Progenitor cell of endocrine pancreas (in vitro differentiated cells): ENCODE measurements at places on chromosomes 3 and 15.

- no peaks in the 10 kb centered on the region for H3K36me3 ChIP-seq
- peaks cover 54% of the 10 kb centered on the region for H3K27me3 ChIP-seq
- H3K27ac ChIP-seq = no peak overlapping the region
- no peak overlapping the region for H3K4me3 ChIP-seq
- no peak for DNase-seq
- peaks cover 3% of the 10 kb centered on the region for H3K4me1 ChIP-seq
Observed at GRCh38 chr3:9501226-9501625, 52.4 kb downstream of the LHFPL4 start.

DNA sequence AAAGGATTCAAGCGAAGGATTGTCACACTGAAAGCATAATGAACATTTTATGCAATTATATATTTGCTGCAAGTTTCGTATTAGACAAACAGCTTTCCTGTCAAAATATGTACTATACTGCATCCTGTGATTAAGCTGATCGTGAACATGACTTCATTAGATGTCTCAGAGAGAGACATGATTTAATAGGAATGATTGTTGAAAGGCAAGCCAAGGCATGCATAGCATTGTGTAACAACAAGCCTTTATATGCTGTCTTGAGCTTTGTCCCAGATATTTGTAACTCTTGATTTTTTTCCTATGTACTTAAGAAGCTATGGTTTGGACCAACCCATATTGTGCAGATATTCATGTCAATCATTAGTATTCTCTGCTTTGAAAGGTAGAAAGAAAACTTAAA is 309.1 kb downstream of the KCNH8 start:
- H3K36me3 ChIP-seq = peaks cover 4% of the 10 kb centered on the region
- no peak overlapping the region for H3K4me3 ChIP-seq
- H3K27ac ChIP-seq = no peak overlapping the region
- no peak for DNase-seq
- H3K27me3 ChIP-seq = no peaks in the 10 kb centered on the region

DNA sequence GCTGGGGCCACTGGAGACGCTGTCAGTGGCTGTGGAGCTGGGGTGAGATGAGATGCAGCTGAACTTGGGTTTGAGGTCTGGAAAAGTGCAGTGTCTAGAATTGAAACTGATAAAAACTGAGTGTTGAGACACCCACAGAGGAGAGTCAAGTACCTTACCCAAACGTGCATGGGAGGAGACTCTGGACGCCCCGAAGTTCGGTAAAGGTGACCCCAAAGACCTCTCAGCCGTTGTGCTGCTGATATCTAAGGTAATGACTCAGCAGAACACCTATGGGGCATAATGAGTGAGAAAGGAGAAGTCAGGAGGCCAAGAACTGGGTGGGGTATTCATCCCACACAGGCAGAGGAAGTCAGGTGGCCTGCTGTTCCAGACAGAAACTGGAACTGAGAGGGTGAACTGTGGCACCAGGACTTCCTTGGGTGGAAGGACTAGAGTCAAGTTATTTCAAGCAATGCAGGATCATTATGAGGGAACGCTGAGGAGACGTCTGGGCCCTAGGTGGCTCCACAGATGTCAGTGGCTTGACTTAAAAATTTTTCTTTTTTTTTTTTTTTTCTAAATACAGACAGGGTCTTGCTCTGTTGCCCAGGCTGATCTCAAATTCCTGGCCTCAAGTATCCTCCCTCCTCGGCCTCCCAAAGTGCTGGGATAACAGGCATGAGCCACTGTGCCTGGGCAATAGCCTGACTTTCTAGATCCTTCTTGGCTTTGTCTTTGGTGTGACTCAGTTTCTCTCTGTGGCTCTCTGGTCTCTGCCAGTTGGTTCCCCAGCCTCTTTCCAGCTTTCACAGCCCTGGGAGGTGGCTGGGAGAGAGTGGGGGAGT is 67.6 kb upstream of the GCNT3 start:
- H3K4me1 ChIP-seq = peaks cover 11% of the 10 kb centered on the region
- H3K4me3 ChIP-seq = no peak overlapping the region
- DNase-seq = no peak
- H3K27ac ChIP-seq = no peak overlapping the region
- H3K27me3 ChIP-seq = peaks cover 7% of the 10 kb centered on the region

DNA sequence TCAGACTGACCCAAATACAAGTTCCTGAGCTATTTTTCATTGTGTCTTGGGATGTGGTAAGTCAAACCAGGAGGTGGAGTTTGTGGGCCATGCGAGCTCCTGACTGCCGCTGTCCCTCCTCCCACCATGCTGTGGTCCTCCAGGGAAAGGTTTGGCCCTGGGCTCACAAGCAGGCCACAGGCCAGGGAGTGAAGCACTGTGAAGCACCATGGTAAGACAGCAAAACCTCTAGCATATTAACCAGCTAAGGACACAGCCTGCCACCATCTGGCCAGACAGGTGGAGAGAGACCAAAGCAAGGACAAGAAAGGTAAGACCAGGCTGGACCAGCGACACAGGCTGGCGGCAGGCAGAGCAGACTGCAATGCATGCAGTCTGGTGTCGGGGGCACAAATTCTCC is 15.3 kb downstream of the RAB43 start:
- H3K27ac ChIP-seq = no peak overlapping the region
- H3K4me3 ChIP-seq = no peak overlapping the region
- no peaks in the 10 kb centered on the region for H3K27me3 ChIP-seq

- H3K4me1 ChIP-seq = peaks cover 6% of the 10 kb centered on the region
- H3K27ac ChIP-seq = no peak overlapping the region
- no peaks in the 10 kb centered on the region for H3K27me3 ChIP-seq
- peaks cover 2% of the 10 kb centered on the region for H3K36me3 ChIP-seq
- no peak for DNase-seq
Observed at GRCh38 chr3:102124282-102124681, 275.0 kb downstream of the NFKBIZ start.

GRCh38 chr3:121737644-121738043 is 11.9 kb downstream of the GOLGB1 start:
- H3K27me3 ChIP-seq = no peaks in the 10 kb centered on the region
- peaks cover 9% of the 10 kb centered on the region for H3K36me3 ChIP-seq
- no peak overlapping the region for H3K27ac ChIP-seq
- H3K4me1 ChIP-seq = peaks cover 4% of the 10 kb centered on the region
- no peak overlapping the region for H3K4me3 ChIP-seq

GRCh38 chr3:125552401-125552800 is 32.4 kb upstream of the SNX4 start:
- H3K36me3 ChIP-seq = peaks cover 12% of the 10 kb centered on the region
- H3K4me3 ChIP-seq = no peak overlapping the region
- no peaks in the 10 kb centered on the region for H3K27me3 ChIP-seq
- H3K4me1 ChIP-seq = no peaks in the 10 kb centered on the region
- no peak overlapping the region for H3K27ac ChIP-seq

DNA sequence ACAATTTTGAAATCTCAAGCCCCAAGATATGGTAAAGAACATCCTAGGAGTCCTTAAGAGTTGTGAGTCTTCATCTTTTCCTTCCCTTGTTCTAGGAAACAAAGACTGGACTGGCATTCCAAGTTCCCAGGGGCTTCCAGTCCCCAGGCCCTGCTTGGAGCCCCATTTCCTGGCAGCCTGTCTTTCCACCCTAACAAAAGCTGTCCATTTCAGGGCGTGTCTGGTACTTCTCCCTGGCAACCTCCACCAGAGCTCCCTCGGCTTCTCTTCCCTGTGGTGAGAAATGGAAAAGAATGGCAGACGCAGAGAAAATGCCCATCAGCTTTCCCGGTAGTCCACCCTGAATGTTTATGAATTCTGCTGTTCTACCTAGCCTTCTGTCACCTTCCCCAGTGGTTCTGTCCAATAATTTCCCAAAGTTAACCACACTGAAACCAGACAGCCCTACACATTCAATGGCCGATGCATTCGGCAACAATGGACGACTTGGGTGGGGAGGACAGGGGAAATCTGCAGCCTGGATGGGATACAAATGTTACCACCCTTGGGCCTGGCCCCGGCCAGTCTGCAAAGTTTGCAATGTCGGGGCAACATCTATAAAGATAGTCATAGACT is 6.8 kb downstream of the RAB6B start:
- H3K27ac ChIP-seq = no peak overlapping the region
- no peak overlapping the region for H3K4me3 ChIP-seq
- no peaks in the 10 kb centered on the region for H3K4me1 ChIP-seq
- no peaks in the 10 kb centered on the region for H3K36me3 ChIP-seq
- no peak for DNase-seq
- H3K27me3 ChIP-seq = peaks cover 42% of the 10 kb centered on the region

GRCh38 chr3:45332901-45333407 is 55.4 kb upstream of the LARS2 start:
- H3K36me3 ChIP-seq = no peaks in the 10 kb centered on the region
- H3K4me3 ChIP-seq = no peak overlapping the region
- no peak overlapping the region for H3K27ac ChIP-seq
- DNase-seq = no peak
- H3K27me3 ChIP-seq = peaks cover 25% of the 10 kb centered on the region

DNA sequence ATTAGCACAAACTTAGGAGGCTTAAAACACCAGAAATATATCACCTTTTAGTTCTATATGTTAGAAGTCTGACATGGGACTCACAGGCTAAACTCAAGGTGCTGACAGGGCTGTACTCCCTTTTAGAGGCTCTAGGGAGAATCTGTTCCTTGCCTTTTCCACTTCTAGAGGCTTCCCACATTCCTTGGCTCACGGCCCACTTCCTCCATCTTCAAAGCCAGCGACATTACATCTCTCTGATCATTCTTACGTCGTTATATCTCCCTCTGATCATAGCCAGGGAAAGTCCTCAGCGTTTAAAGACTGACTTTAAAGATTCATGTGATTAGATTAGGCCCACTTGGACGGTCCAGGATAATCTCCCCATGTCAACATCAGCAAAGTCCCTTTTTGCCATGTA is 166.3 kb downstream of the GREM1 start:
- H3K27me3 ChIP-seq = peaks cover 3% of the 10 kb centered on the region
- H3K36me3 ChIP-seq = no peaks in the 10 kb centered on the region
- peaks cover 7% of the 10 kb centered on the region for H3K4me1 ChIP-seq
- H3K4me3 ChIP-seq = no peak overlapping the region
- no peak overlapping the region for H3K27ac ChIP-seq

- peaks cover 13% of the 10 kb centered on the region for H3K27me3 ChIP-seq
- no peak overlapping the region for H3K27ac ChIP-seq
- DNase-seq = no peak
- H3K4me3 ChIP-seq = no peak overlapping the region
- H3K36me3 ChIP-seq = peaks cover 33% of the 10 kb centered on the region
- peaks cover 8% of the 10 kb centered on the region for H3K4me1 ChIP-seq
Observed at GRCh38 chr3:128083396-128083795, 31.2 kb downstream of the SEC61A1 start.
